ENCODE measurements at places on chromosomes 1 and 21.

GRCh38 chr1:82042306-82043060 lies 241.7 kb downstream of the ADGRL2 start:
- H3K27me3 ChIP-seq: no peaks in the 10 kb centered on the region
- no peak overlapping the region for H3K27ac ChIP-seq
- no peaks in the 10 kb centered on the region for H3K36me3 ChIP-seq
- DNase-seq: no peak

- H3K4me3 ChIP-seq: no peak overlapping the region
- DNase-seq: no peak
- H3K27ac ChIP-seq: no peak overlapping the region
- no peaks in the 10 kb centered on the region for H3K27me3 ChIP-seq
- H3K36me3 ChIP-seq: no peaks in the 10 kb centered on the region
- no peaks in the 10 kb centered on the region for H3K4me1 ChIP-seq
Observed at GRCh38 chr1:228184152-228184551, 18.5 kb downstream of the IBA57 start.

GRCh38 chr1:100671601-100672000 lies 47.9 kb upstream of the VCAM1 start:
- no peaks in the 10 kb centered on the region for H3K4me1 ChIP-seq
- H3K4me3 ChIP-seq: no peak overlapping the region

DNA sequence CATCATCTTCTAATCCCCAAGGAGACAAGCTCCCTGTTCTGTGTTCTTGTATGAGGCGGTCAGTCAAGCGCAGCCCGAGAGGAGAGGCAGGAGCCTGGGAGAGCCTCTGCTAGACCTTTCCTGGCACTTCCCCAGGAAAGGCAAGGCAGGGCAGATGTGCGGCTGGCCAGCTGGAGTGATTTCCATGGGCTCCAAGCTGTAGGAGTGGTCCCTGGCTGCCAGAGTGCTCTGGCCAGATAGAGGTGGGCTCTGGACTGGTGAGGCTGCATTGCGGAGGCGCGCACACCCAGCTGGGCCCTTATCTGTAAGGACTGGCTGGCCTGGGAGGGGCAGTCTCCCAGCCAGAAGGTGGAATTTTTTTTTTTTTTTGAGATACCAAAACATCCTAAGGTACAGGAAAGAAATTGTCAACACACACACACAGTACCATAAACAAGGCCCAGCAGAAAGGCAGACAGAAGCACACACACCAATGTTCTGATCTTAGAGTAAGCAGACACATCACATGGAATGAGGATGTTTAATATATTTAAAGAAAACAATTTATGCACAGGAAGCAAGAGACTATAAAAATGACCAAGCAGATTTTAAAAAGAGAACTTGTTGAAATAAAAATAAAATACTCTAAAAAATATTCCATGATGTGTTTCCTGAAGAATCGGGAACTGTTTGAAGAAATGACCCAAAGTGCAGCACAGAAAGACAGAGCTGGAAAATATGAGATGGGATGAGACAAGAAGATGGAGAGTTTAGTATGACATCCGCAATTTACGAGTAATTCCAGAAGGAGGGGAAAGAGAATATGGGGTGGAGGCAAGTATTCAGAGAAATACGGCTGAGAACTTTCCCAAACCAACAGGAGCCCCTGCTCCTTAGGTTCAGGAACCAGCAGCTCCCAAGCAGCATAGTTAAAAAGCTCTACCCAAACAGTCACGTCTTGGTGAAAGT lies 13.4 kb downstream of the IBA57 start:
- H3K27me3 ChIP-seq: no peaks in the 10 kb centered on the region
- H3K4me3 ChIP-seq: no peak overlapping the region
- peak; percentile 62 for DNase-seq
- no peak overlapping the region for H3K27ac ChIP-seq
- H3K36me3 ChIP-seq: no peaks in the 10 kb centered on the region
- peaks cover 3% of the 10 kb centered on the region for H3K4me1 ChIP-seq

GRCh38 chr1:187471555-187471954 lies 642.8 kb downstream of the PLA2G4A start:
- H3K27me3 ChIP-seq: no peaks in the 10 kb centered on the region
- no peaks in the 10 kb centered on the region for H3K36me3 ChIP-seq
- DNase-seq: no peak
- no peaks in the 10 kb centered on the region for H3K4me1 ChIP-seq

DNA sequence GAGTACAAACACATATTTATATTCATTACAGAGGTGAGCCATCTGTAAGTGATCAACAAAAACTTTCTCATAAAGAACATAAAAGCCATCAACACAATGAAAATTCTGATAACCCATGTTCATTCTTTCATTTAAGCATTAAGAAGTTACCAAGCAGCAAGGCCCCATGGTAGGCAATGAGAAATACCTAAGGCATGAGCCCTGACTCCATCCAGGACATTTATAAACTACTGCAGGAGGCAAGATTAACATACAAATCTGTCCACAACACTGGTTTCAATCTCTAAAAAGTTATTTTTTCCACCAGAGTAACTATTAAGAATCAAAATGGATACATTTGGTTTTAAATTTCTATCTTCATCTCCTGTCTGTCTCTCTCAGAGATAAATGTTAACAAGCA lies 76.1 kb downstream of the SIPA1L2 start:
- DNase-seq: no peak
- no peaks in the 10 kb centered on the region for H3K36me3 ChIP-seq
- no peak overlapping the region for H3K4me3 ChIP-seq
- peaks cover 22% of the 10 kb centered on the region for H3K4me1 ChIP-seq

DNA sequence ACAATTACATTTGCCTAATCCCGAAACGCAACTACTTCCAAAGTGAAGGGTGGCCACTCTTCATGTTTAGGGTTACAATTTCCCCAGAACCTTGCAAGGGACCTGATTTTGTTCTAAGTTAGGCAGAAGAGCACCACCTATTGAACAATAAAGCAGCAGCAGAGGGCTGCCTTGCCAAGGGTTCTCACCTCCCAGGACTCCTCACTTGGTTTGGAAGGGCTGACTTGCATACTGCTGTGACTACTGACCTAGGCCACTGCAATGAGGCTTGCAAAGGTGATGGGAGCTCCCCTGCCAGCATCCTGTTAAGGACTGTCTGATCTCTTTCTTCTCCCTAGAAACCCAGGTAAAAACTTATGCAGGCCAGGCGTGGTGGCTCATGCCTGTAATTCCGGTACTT lies 14.2 kb downstream of the MTOR start:
- no peak overlapping the region for H3K4me3 ChIP-seq
- DNase-seq: no peak
- H3K27me3 ChIP-seq: no peaks in the 10 kb centered on the region

DNA sequence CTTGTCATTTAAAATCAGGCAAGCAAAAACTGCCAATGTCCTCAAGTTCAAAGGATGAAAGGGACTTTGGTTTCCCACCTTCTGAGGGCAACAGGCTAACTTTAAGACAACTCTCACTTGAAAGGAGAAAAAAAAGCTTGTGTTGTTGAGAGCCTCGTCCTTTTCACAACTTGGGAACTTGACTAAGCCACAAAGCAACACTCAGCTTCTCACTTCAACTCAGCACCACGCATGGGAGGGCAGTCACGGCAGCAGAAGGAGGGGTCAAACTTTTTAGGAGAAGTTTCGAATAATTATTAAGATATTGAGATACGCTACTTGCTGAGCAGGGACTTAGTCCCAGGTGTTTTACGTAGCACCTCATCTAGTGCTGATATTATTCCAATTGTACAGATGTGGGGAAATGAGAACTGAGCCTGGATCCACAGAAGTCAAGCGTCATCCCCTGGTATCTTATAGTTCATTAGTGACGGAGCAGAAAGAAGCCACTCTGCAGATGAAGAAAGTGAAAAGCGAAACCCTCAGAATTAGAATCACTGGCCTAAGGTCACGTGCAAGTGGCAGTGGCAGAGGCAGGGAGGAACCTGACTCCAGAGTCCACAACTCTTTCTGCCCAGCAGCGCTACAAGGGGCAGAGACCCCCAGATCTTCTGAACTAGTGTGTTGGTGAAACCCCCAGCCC lies 83.6 kb downstream of the JAK1 start:
- no peaks in the 10 kb centered on the region for H3K36me3 ChIP-seq
- H3K4me3 ChIP-seq: no peak overlapping the region
- H3K4me1 ChIP-seq: peaks cover 3% of the 10 kb centered on the region
- H3K27me3 ChIP-seq: no peaks in the 10 kb centered on the region
- no peak for DNase-seq

DNA sequence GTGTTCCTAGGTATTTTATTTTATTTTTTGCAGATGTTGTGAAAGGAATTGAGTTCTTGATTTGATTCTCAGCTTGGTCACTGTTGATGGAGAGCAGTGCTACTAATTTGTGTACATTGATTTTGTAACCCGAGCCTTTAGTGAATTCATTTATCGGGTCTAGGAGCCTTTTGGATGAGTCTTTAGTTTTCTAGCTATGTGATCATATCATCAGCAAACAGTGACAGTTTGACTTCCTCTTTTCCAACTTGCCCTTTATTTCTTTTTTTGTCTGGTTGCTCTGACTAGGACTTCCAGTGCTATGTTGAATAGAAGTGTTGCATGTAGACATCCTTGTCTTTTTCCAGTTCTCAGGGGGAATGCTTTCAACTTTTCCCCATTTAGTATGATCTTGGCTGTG lies 138.9 kb downstream of the LHX8 start:
- H3K4me1 ChIP-seq: no peaks in the 10 kb centered on the region
- DNase-seq: no peak

DNA sequence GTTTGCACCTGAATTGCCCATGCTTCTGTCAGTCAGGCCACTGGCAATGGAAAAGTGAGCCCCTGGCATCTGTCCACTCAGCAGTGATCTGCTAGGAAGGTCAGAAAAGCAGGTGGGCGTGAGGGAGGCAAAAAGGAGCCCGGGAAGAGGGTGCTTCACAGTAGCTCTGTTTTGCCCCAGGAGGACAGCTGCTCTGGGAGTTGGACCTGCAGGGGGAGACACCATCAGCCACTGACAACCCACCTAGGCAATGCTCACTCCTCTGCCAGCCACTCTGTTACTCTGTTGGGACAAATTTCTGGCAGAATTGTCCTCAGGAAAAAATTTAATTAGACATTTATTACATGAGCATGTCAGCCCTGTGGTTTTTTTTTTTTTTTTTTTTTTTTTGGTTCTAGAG lies 146.4 kb downstream of the LRIG2 start:
- H3K27ac ChIP-seq: no peak overlapping the region
- DNase-seq: no peak
- H3K4me3 ChIP-seq: no peak overlapping the region
- H3K27me3 ChIP-seq: no peaks in the 10 kb centered on the region
- H3K36me3 ChIP-seq: no peaks in the 10 kb centered on the region

- no peak for DNase-seq
- no peak overlapping the region for H3K4me3 ChIP-seq
- no peaks in the 10 kb centered on the region for H3K27me3 ChIP-seq
- no peaks in the 10 kb centered on the region for H3K36me3 ChIP-seq
- no peaks in the 10 kb centered on the region for H3K4me1 ChIP-seq
- H3K27ac ChIP-seq: no peak overlapping the region
Observed at GRCh38 chr1:181497870-181498269, 14.6 kb downstream of the CACNA1E start.

GRCh38 chr21:38268864-38269575 lies 12.2 kb downstream of the KCNJ15 start:
- H3K4me1 ChIP-seq: no peaks in the 10 kb centered on the region
- no peak for DNase-seq
- no peak overlapping the region for H3K4me3 ChIP-seq

DNA sequence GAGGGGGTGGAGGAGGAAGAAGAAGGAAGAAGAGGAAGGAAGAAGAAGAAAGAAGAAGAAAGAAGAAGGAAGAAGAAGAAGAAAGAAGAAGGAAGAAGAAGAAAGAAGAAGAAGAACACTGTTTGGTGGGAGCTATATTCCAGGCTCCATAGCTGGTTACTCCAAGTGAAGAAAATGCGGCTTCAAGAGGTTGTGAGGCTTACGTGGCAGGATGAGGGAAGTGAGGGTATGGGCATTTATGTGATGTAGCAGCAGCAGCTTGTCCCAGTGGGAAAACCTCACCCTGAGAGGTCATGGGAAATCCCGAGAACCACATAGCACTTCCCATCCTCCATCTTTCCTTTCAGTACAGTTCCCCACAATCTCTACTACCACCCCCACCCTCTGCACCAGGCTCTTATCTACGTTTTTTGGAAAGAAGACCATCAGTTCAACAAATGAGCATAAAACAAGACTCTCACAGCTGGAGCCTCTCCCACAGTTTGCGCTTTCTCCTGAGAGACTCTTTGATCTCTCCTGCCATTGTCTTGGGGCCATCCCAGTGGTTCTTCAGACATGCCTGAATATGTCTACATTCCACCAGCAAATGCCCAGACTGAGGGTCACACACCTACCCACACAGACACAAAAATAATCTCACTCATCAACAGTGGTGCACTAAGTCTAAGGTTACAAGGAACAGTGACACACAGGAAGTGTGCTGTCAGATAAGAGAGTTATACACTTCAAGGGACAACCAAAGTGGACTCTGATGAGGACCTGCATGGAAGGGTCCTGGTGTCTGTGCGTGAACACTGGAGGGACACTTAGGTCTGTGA lies 77.9 kb upstream of the KCNJ15 start:
- no peaks in the 10 kb centered on the region for H3K36me3 ChIP-seq
- no peak overlapping the region for H3K27ac ChIP-seq
- no peaks in the 10 kb centered on the region for H3K4me1 ChIP-seq
- no peak for DNase-seq
- no peak overlapping the region for H3K4me3 ChIP-seq
- H3K27me3 ChIP-seq: no peaks in the 10 kb centered on the region

- H3K4me1 ChIP-seq: peaks cover 4% of the 10 kb centered on the region
- no peaks in the 10 kb centered on the region for H3K27me3 ChIP-seq
- no peak for DNase-seq
- no peaks in the 10 kb centered on the region for H3K36me3 ChIP-seq
- no peak overlapping the region for H3K27ac ChIP-seq
Observed at GRCh38 chr1:197366996-197367395, 98.9 kb downstream of the CRB1 start.

GRCh38 chr21:42567861-42568260 lies 54.2 kb downstream of the SLC37A1 start:
- no peak overlapping the region for H3K4me3 ChIP-seq
- no peaks in the 10 kb centered on the region for H3K36me3 ChIP-seq
- no peak for DNase-seq
- H3K27me3 ChIP-seq: no peaks in the 10 kb centered on the region

- H3K27ac ChIP-seq: no peak overlapping the region
- H3K27me3 ChIP-seq: no peaks in the 10 kb centered on the region
- no peak overlapping the region for H3K4me3 ChIP-seq
- peaks cover 18% of the 10 kb centered on the region for H3K4me1 ChIP-seq
Observed at GRCh38 chr1:1439546-1440261, 4.2 kb downstream of the VWA1 start.

- H3K4me3 ChIP-seq: no peak overlapping the region
- no peaks in the 10 kb centered on the region for H3K27me3 ChIP-seq
- H3K4me1 ChIP-seq: no peaks in the 10 kb centered on the region
- DNase-seq: no peak
Observed at GRCh38 chr1:222187566-222188332, 360.2 kb downstream of the HHIPL2 start.

- H3K4me1 ChIP-seq: no peaks in the 10 kb centered on the region
- H3K27me3 ChIP-seq: no peaks in the 10 kb centered on the region
- H3K4me3 ChIP-seq: no peak overlapping the region
- H3K36me3 ChIP-seq: no peaks in the 10 kb centered on the region
Observed at GRCh38 chr1:52460694-52461093, 56.3 kb downstream of the PRPF38A start.
